ENCODE measurements at places on chromosomes 11 and 22. TPM values are rescaled to one million over a fixed set of nuclear protein-coding genes. Genes with fewer than 3 reads are reported as not detected.
A peak's percentile ranks its signal among the peaks of the same experiment; 100 is the strongest.

DNA sequence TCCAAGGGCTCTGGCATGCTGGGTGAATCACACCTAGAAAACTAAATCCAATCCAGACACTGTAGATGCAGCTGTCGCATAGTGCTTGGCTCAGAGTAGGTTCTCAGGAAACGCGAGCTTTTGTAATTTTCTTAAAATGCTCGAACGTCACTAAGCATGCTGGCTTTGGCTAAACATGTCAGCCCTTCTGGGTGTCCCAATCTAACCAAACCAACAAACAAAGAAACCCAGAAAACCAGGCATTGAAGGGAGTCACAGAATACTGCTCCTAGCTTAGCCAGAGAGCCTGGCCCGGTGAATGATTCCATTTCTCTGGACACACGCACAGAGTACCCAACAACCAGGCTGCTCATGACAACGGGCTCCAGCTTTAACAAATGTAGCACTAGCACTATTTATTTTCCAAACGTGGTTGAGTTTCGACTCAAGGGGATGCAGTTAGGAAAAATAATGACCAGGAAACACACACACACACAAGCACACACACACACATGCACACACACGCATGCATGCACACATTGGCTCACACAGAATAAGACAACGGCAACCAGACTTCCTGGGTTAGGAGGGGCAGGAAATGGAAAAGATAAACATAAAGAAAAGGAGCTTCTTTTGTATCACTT lies 492.6 kb downstream of the MIAT start:
- DNase-seq, result no peak

The NNMT gene
- 2,593 TPM for total RNA-seq

The OR51I1 gene
- total RNA-seq, result not detected

- peak; percentile 11 for DNase-seq
Measured at GRCh38 chr11:60251485-60252212, 8.7 kb upstream of the MS4A4E start.

The APOL1 gene
- 155 TPM for total RNA-seq

The KCNC1 gene
- not detected for total RNA-seq

- no peak for DNase-seq
Measured at GRCh38 chr11:1036303-1036923, at the start of gene MUC6. Gene MUC6, minus strand, starts transcription at chr11:1036718. Its CDS starts 63 bp downstream, at chr11:1036655.

The SMIM38 gene
- not detected for total RNA-seq

- no peak for DNase-seq
Measured at GRCh38 chr22:22789233-22789921, 98.2 kb upstream of the IGLL5 start.

- DNase-seq, result no peak
Measured at GRCh38 chr11:60972182-60973030, 926 bp downstream of the CD6 start.

DNA sequence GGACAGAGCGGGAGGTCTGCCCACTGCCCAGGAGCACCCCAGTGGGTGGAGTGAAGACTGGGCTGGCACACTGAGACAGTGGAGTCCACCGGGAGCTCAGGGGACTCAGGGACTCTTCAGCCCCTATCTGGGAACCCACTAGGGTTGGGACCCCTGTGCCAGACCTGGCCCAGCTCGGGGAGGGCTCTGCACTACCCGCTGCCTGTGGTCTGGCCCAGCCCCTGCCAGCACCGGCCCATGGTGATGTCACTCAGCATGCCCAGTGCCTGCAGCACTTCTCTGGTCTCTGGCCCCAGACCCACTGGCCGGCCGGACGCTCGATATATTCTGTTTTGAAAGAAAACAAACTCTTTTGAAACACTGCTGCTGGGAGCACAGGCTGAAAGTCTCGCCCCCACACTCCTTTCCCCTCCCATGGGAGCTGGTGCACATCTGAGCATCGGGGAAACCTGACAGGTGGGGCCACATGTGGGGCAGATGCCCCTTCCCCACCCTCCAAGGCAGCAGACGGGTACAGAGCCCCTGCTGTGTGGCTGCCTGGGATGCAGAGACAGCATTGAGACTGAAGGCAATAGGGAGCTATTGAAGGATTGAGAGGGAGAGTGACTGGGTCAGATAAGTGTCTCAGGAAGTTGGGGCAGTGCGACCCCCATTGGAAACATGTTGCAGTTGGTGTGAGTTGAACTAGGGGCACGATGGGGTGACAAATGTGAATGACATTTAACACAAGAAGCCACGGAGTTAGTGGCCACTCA lies 62.9 kb downstream of the MYEOV start:
- no peak for DNase-seq

- peak; percentile 5 for DNase-seq
Measured at GRCh38 chr22:24156141-24156912, 25.0 kb upstream of the SUSD2 start.

The TMEM191C gene
- 0.35 TPM for total RNA-seq

DNA sequence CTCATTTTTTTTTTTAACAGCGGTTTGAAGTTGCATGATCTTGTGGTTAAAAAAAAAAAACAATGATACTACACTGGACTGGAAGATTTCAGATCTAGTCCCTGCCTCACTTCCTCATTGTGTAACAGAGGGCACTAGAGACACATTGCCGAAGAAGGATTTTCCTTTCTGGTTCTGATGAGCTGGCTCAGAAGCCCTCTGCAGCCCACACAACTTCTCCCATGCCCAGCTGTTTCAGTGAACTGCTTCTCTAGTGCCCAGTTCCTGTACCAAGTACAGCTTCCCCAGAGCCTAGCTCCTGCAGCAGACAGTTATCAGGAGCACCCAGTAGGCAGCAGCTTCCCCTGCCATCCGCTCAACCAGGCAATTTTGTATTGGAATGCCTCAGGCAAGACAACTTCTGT lies 29.5 kb upstream of the ANO5 start:
- DNase-seq, result peak; percentile 11

- no peak for DNase-seq
Measured at GRCh38 chr11:44883277-44883676, 67.4 kb downstream of the TP53I11 start.

DNA sequence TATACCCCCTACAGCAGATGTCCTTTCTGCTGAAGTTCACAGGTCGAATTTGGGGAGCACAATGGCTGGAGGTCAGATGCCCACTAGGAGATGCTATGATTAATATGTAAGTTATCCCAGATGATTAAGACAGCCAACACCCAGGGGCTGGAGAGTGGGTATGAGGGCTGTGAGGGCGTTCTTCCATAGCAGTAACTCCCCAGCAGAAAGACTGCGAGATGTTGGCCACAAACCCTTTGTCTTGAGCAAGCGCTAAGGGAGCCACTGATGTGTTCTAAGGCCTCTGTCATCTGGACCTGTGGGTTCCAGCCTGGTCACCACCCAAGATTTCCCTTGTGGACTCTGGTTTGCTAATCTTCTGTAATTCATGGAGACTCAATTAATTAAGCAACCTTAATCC lies 77.6 kb downstream of the BMAL1 start:
- DNase-seq, result peak; percentile 52

DNA sequence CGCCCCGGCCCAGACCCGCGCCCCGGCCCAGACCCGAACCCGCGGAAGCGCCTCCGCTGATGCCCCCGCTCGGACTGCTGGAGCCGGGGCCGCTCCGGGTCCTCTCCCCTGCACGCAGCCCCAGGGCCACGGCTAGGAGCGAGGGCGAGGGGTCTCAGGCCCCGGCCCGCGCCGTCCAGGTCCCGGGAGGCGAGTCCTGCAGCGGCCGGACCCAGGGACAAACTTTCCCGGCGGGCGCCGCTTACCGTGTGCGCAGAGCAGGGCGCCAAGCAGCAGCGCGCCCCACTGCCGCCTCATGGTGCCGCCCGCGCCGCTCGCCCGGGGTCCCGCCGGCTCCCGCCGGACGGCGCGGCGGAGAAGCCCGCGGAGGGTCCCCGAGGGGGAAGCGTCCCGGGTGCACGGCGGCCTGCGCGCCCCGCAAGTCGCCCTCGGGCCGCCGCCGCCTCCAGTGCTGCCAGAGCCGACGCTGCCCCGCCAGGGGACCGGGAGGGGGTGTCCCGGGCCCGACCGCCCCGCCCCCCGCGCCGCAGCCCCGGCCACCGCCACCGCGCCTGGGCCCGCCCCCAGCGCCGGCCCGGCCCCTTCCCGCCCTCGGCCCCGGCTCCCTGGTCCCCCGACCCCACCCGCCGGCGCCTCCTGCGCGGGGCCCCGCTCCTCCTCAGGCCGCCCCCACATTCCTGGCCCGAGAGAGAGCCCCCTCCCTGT lies at the start of gene LRP4:
LRP4 (minus strand) TSS at position 468 of the 705 bp plus-strand sequence; CDS start at position 297, 171 bp downstream.
- no peak for DNase-seq

DNA sequence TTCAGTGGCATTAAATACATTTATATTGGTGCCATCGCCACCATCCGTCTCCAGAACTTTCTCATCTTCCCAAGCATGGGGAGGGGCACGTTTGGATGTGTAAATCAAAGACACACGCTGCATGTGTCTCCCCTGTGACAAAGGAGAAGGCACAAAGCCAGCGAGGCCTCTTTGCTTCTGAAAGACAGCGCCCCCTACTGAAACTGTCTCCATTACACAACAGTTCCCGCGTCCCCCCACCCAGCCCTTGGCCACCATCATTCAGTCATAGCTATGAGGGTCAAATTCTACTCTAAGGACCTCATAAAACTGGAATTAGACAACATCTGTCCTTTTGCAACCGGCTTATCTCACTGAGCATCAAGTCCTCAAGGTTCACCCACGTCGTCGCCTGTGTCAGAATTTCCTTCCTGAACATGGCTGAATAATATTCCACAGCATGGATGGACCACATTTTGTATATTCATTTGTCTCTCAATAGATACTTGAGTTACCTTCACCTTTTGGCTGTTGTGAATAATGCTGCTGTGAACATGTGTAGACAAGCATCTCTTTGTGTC lies 64.8 kb downstream of the IGF2 start:
- no peak for DNase-seq

- no peak for DNase-seq
Measured at GRCh38 chr11:557328-558132, 3.0 kb downstream of the LMNTD2 start.

DNA sequence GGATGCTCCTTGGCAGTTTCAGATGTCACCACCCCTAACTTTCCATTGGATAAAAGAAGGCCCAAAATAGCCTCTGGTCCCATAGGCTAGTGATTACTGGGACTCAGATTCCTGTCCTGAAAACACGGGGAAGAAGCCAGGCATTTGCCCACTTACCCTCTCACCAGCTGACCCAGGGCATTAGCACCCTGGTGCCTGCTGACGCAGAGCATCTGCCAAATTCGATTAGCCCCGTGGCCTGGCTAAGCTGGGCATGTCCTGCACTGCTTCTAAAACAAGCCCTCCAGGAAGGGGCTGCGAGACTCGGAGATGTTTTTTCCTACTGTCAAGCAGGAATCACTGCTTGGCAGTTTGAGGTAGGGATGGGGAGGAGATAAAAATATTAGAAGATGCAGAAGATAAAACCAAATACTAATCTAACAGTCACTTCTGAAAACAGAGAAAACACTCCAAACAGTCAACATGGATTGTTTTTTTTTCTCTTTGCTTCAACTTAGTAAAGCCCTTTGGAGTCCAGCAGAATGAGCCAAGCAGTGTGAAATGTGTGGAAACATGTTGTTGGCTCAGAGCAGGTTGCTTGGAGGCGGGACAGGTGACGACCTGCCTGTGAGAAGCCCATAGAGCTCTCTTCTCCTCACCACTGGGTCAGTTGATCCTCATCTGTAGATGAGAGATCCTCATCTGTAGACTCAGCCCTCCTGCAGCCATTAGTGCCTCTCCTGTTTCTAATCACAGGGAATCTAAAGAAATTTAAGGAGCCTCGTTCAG lies 54.0 kb downstream of the BDNF start:
- no peak for DNase-seq

GRCh38 chr11:78564490-78565467 lies 9.9 kb downstream of the NARS2 start:
- peak; percentile 62 for DNase-seq

DNA sequence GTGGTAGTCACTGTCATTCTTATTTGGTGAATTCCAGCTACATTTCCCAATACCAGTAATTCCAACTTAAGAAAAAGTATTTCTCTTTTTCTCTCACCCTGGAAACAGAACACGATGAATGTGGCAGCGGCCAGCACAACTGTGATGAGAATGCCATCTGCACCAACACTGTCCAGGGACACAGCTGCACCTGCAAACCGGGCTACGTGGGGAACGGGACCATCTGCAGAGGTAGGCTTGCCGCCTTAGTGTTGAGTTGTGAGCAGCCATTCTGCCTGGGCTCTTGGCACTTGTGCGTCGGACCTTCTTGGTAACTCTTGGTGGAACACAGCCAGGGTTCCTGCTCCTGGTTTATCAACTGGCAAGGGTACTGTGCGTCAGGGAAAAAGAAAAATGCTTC lies 559.8 kb downstream of the NELL1 start:
- no peak for DNase-seq

The SMCO4 gene
- total RNA-seq, result 17.5 TPM

GRCh38 chr11:113531575-113532451 lies 56.6 kb upstream of the DRD2 start:
- no peak for DNase-seq

The MS4A6A gene
- not detected for total RNA-seq

- peak; percentile 24 for DNase-seq
Measured at GRCh38 chr11:103110391-103110790, 1.2 kb downstream of the DYNC2H1 start.

GRCh38 chr22:35804421-35804820 lies 86.7 kb downstream of the APOL5 start:
- DNase-seq, result no peak

GRCh38 chr11:26201411-26201810 lies 130.5 kb upstream of the ANO3 start:
- DNase-seq, result peak; percentile 77

The OR5L1 gene
- total RNA-seq, result not detected

- peak; percentile 11 for DNase-seq
Measured at GRCh38 chr22:33476716-33477115, 418.5 kb upstream of the SYN3 start.

- no peak for DNase-seq
Measured at GRCh38 chr22:36206255-36206654, 4.6 kb upstream of the APOL4 start.

The P2RX3 gene
- not detected for total RNA-seq

GRCh38 chr11:46066335-46066734 lies 54.9 kb downstream of the PHF21A start:
- peak; percentile 84 for DNase-seq

DNA sequence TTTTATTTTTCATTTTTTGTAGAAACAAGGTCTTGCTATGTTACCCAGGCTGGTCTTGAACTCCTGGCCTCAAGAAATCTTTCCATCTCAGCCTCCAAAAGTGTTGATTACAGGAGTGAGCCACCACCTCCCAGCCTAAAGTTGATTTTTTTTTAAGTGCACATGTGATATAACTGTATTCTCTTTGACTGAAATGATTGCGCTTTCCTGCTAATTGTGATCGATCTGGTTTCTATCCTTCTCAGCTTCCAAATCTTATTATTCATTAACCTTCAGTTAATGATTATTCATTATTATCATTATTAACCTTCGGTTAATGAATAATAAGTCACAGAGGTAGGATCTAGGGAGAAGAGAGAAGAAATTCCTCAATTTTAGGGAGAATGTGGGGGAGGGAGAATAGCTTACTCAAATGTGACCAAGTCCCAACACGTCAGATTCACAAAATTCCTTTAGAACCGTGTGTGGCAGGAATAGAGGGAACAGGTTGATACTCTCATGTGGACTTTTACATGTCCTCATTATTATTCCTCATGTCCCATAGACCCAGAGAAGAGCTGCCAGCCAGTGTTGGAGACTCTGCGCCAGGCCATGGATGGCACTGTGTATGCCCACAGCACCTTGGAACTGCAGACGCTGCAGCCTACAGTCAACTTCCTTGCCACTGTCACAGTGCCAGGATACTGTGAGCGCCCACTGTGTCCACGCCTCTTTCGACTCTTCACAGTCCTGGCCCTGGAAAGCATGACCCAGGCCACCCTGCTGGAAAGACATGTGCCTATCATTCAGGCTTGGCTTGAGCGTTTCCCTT lies 47.1 kb downstream of the RRP8 start:
- peak; percentile 57 for DNase-seq

Measured in renal cortical epithelial cell (primary cell).